ENCODE measurements at places on chromosomes 13 and 19. TPM values are rescaled to one million over a fixed set of nuclear protein-coding genes. Genes with fewer than 3 reads are reported as not detected.

DNA sequence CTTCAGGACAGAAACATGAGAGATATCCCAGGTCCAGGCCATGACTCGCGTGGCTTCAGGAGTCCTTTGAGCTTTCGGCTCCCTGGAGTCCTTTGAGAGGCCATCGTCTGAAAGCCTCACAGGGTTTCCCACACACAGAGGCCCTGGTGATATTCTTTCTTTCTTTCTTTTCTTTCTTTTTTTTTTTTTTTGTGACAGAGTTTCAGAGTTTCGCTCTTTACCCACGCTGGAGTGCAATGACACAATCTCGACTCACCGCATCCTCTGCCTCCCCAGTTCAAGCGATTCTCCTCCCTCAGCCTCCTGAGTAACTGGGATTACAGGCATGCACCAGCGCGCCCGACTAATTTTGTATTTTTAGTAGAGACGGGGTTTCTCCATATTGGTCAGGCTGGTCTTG lies 5.5 kb downstream of the SIN3B start:
- DNase-seq: no peak

GRCh38 chr13:44004878-44005277 lies 125.2 kb downstream of the LACC1 start:
- no peak for DNase-seq

DNA sequence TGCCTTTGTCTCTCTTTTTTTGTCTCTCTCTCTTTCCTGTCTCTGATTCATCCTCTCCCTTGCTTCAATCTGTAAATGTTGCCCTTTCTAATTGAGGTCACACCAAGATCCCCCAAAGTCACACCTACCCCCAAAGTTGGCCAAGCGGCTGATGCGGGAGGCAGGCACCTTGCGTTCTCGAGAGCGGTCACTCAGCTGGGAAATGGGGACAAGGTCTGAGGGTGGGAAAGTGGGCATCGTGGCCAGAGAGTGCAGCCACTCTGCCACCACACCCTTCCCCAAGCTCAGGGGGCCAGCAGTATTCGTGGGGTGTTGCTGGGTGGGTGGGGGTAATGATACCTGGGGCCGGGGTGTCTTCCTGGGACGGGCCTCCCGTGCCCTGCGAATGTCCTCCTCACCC lies 2.7 kb downstream of the COQ8B start:
- DNase-seq: no peak

The KIR3DL1 gene
- total RNA-seq: not detected

The SLC7A9 gene
- not detected for total RNA-seq

The PTH2 gene
- not detected for total RNA-seq
